ENCODE measurements at places on chromosomes 7 and 10.

- DNase-seq, result no peak
Observed at GRCh38 chr7:147406521-147407135, 1183.9 kb upstream of the C7orf33 start.

- no peak for DNase-seq
Observed at GRCh38 chr10:1829712-1830111, 92.4 kb upstream of the ADARB2 start.

GRCh38 chr10:133399123-133399601 is 5.2 kb downstream of the MTG1 start:
- no peak for DNase-seq

- DNase-seq, result peak; percentile 16
Observed at GRCh38 chr7:84264396-84264795, 69.8 kb upstream of the SEMA3A start.

GRCh38 chr10:48576501-48576900 is 28.4 kb downstream of the ARHGAP22 start:
- DNase-seq, result no peak

- no peak for DNase-seq
Observed at GRCh38 chr10:3747984-3748383, 37.0 kb downstream of the KLF6 start.

DNA sequence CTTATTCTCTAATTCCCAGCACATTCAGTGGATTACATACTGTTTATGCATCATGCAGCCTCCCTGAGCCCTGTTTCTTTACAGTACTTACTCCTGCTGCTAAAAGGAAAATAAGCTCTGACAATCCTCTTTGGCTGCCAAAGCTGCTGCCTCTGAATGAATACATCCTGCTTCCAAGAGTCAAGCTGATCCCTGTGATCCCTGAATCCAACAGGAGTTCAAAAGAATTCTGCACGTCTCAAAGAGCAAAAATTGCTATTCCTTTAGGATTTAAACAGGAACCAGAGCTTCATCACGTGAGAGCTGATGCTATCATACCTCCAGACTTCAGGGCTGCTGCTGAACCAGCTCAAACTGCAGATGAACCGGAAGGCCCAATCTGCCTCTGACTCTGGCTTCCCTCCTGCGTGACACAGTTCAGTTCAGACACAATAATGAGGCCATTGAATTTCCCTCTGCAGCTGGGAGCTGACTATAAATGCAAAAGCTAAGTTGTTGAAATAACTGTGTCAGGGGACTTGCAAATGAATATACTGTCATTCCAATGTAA is 851.0 kb upstream of the PHF14 start:
- no peak for DNase-seq

DNA sequence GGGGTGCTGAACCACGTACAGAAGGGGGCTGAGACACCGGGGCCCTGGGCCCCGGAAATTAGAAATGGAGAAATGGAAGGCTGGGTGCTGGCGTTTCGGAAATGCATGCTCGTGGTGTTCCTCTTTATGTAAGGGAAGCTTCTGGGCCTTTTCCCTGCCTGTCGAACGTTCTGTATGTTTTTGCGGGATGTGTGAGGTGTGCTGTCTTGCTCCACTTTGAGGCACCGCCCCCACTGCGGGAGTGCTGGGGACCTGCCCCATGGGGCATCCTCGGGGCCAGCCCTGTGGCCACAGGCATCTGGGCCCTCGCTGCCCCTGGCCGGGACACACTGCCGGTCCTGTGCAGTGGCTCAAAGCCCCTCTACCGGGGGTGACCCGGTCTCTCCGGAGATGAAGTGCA is 1.7 kb upstream of the VENTX start:
- DNase-seq, result no peak

GRCh38 chr10:5760515-5760914 is 52.7 kb downstream of the GDI2 start:
- no peak for DNase-seq

DNA sequence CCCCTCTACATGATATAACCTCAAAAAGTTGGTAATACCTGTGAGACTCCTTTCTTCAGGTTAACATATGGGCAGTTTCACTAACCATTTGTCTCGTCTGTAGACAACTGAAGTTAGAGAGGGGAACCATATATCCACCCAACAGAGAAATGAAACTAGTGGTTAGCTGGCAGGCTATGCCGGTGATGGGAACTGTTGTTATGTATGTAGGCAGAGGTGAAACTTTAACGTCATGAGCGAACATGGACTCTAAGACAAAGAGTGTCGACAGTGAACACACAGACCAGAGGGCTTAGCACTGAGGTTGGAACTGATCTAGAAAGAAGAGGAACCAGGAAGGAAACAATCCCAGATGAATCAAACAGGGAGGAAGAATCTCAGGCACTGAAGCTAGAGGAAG is 112.4 kb downstream of the ELMO1 start:
- no peak for DNase-seq

GRCh38 chr7:155456738-155457543 is 988 bp upstream of the EN2 start:
- peak; percentile 3 for DNase-seq

DNA sequence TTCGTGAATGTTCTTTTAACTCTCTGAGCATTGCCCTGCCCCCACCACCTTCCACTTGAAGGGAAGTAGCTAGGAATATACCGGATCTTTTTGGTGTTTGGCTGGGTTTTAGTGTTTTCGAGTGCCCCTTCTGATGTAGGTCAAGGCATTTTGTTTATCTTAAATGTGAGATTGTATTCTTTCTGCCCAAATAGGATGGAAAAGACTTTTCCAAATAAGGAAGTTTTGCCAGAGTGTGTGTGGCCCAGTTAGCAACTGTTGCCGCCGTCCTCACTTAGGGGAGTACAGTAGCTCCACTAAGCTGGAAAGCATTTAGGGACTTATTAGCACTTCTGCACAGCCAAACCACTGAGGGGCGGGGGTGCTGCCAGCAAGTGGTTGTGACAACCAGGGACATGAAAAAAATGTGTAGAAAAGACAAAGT is 29.8 kb upstream of the VCL start:
- no peak for DNase-seq

- DNase-seq, result peak; percentile 14
Observed at GRCh38 chr10:103204353-103205255, 11.5 kb upstream of the NT5C2 start.

DNA sequence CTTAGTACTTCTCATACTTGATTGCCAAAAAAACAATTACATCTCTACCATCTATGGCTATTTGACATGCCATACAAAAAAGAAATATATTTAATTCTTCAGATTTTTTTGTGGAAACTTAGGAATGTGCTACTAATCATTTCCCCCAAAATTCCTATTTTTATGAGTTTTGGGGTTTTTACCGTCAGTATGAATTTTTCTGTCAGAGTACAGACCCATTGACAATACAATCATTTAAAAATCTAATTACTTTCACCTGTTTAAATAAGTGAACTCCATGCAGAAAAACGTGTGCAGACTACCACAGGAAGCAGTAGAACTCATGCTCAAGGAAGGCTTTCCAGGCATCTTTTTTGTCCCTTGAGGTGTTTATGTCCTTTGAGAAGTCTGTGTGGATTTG is 48.8 kb upstream of the FOXP2 start:
- no peak for DNase-seq

DNA sequence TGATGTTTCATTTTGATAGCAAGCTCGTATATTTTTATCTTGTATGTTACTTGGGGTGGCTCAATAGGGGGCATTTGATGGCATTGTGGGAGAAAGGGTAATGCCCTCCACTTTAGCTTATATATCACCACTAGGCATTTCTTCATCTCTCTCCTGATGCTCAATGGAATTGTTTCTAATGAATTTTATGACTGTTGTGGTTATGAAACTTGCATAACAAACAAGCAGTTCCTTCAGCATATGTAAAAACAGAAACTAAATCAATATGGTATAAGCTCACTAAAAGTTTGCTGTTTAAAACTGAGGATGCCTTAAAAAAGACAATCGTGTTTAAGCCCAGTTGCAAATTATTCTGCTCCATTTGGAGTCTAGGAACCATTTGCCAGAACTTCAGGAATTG is 75.5 kb downstream of the CDK14 start:
- DNase-seq, result no peak

GRCh38 chr7:157565981-157566630 is 229.3 kb downstream of the DNAJB6 start:
- DNase-seq, result no peak

DNA sequence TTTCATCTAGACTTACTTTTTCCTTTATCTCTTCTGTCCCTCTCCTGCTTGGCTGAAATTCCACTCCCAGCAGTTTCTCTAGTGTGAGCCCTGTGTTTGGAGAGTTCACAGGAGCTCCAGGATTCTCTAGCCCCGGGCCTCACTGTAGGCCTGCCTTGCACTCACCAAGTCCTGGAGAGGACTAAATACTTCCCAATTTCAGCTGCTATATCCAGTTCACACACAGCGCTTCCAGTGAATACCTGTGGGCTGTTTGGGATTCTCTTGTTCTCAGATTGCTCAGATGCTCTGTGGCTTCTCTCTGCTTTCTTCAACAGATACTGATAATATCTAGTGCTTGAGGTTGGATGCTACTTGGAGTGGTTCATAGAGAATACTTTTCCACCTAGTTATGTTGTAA is 46.0 kb downstream of the MINPP1 start:
- no peak for DNase-seq

- no peak for DNase-seq
Observed at GRCh38 chr10:121289800-121290199, 308.4 kb downstream of the FGFR2 start.

DNA sequence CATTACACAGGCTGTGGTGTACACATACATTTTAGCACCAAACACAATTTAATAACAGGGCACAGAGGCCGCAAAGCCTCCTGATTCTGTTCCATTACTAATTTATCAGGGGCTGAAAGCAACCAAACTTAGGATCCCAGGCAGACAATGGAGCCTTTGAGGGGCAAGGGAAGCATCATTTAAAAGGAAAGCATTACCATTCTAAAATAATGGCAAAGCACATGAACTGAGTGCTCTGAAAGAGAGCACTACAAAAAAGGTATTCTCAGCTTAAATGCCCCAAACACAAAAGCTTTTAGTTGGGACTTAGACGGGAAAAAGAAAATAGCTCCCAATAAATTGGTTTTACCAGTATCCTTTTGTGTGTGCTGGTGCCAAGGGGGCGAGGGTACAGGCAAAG is 282.0 kb upstream of the ETV1 start:
- DNase-seq, result no peak

- DNase-seq, result no peak
Observed at GRCh38 chr10:114653926-114654325, 4.1 kb downstream of the ABLIM1 start.

GRCh38 chr7:151057506-151057988 is at the start of gene CDK5:
Gene CDK5, minus strand, starts transcription at chr7:151057897. Its CDS starts 49 bp downstream, at chr7:151057848.
- no peak for DNase-seq

DNA sequence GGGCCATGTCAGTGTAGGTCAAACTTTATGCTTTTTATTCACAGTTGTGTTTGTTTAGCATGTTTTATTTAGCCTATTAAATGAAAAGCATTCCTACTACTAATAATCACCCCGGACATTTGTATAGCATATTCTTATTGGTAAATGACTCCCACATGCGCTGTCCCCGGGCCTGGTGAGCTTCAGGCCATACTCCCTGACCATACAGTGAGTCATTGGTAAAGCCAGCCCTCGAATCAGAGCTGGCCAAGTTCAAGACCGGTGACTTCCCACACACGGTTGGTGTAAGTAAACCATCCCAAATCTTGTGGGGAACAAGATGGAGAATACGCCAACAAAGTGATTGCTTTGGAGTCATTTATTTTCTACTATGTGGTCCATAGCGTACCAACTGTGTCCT is 238.7 kb upstream of the TCF7L2 start:
- DNase-seq, result no peak

Data from AG09319 (cell line).